Activated CD4-positive, alpha-beta T cell treated with anti-CD3 and anti-CD28 coated beads, Interleukin-2, amount 50 U/mL, for 1 hour (primary cell): ENCODE measurements at places on chromosomes 5 and 9.

GRCh38 chr9:121505903-121506735, 6.5 kb upstream of the GGTA1 start:
- no peak for DNase-seq

DNA sequence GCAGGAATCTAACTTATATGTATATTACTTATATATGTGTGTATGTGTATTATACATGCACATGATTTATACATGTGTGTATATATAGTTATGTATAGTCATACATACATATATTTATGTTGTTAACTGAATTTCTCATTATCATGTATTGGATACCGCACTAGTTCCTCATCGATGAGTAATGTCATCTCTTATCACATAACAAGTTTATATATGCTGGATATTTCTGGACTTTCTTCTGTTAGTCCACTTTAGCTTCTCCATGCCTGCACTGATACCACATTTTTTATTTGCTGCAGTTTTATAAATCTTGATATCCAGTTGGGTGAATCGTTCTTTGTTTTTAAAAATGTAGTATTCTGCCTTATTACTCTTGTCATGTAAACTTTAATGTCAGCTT, 50.2 kb downstream of the APC start:
- no peak for DNase-seq

DNA sequence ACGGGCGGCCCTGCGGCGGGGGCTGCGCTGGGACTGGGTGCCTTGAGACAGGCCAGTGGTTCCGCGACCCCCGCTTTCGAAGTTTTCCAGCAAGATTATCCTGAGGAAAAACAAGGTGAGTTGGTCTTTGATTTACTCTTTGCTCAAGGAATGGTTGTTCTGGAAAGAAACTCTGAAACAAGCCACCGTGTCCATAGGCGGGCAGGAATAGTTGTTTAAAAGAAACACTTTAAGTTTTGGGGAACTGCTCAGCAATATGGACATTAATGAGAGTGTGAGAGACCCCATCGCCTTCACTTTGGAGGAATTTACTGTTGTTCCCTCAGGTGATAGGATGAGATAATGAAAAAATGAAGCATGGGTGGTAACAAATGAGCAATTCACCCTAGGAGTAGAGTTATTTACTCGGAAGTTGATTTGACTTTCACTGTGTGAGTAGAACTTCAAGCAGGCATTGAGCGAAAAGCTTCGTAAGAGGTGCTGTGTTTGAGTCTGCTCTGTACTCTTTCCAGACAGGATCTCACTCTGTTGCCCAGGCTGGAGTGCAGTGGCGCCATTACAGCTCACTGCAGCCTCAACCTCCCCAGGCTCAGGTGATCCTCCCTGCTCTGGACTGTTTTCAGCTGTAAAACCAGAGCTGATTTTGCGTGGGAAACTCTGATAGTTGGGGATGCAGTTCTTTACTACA, 1.1 kb downstream of the DMRTA1 start:
- no peak for DNase-seq

GRCh38 chr5:100516285-100516684, 18.9 kb upstream of the FAM174A start:
- DNase-seq = no peak
